ENCODE measurements at places on chromosomes 3 and 15.

DNA sequence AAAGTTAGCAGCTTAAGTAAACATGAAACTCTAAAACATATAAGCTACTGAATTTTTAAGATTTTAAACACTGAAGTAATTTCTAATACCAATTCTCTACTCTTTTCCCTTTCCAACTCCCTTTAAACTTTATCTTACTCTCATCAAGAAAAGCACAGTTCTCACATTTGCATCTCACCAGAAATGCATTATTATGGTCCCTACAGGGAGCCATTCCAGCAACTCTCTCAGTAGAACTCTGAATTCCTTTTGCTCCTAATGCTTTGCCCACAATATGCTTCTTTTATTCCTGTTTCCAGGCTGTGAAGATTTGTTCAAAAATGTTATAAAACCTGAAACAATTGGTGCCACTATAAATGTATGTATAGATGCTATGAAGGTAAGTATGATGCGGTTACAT, 83.4 kb downstream of the TFDP2 start:
- no peak for DNase-seq

- DNase-seq: no peak
Measured at GRCh38 chr3:87367736-87368135, 91.4 kb upstream of the POU1F1 start.

GRCh38 chr3:188687389-188687788, 484.4 kb upstream of the TPRG1 start:
- no peak for DNase-seq

- no peak for DNase-seq
Measured at GRCh38 chr15:39878406-39878785, 41.7 kb downstream of the GPR176 start.

GRCh38 chr3:19147905-19148767, at the start of gene KCNH8:
Gene KCNH8, plus strand, starts transcription at chr3:19148510. Its CDS starts 210 bp downstream, at chr3:19148720.
- peak; percentile 31 for DNase-seq

DNA sequence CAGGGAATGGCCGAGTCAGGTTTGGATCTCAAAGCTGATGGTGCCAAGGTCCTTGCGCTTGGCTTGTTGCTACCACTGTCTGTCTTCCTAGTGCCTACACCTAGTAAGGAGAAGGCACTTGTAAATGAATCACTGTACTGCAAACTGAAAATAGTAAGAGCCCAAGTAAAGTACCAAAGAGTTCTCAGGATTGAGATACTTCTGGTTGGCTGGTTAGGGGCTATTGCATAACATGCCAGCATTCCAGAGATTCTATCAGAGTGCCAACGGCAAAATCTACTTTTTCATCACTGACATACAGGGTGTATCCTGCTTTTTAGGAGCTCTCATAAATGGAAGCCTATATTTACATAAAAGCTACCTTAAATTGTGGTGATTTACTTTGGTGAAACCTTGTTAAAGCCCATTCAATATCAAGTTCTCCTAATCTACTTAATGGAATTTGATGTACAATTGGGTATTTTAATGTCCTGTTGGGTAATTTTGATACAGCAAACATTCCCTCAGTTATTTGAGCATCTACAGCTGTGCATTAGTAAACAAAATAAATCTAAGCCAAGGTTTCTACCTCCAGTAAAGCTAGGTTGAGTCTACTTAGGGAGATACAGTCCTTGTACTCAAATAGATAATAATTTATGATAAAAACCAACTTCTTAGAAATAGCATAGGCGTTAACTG, 30.7 kb upstream of the CHD2 start:
- no peak for DNase-seq

DNA sequence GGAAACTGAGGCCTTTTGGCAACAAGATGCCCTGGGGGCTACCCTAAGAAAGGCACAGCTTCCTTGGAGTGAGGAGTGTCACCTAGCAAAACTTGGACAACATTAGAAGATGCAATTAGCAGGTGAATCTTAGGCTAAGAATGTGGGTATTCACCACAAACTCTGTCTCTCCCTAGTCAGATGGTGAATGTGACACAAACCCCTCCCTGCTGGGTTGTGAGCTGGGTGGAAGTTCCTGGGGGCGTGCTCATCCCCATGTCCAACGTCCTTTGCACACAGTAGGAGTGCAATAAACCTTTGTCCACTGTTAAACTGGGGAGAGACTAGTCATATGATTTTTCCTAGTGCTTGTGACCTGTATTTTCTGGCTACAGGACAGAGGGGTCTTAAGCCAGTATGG, 67.1 kb upstream of the SH3GL3 start:
- DNase-seq: no peak

DNA sequence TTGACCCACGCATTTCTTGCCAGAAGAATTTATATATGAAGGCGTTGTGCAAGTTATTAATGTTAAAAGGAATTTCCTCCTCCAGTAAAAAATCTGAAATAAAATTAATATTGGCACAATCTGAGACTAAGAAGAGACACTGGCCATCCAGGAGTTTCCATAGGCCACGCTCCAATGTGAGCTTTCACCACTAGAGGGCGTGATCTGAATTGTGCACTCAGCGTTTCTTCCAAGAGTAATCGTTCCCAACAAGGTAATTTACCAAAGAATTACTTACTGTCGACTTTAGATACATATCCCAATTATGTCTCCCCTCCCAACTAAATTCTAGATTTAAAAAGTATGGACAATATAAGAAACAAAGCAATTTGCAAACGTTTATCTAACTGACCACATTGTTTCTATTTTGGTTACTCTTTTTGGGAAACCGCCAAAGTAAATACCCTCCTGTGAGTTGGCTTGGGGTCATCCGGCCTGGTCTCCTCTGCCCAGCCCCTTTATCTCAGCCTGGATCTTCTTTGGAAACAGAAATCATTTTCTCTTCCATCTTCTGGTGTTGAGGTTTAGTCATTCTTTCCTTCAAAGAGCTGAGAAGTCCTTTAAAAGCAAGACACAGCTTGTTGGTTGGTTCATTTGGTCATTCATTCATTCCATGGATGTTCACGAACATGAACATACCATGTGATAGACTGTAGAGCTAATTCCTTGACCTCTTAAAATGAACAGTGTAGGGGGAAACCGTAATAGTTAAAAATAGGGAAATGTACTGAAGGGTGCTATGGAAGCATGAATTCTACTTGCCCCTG, 26.2 kb downstream of the POLR2M start:
- DNase-seq: no peak

GRCh38 chr3:109188741-109189140, 52.2 kb downstream of the C3orf85 start:
- no peak for DNase-seq

GRCh38 chr15:30922480-30923311, 19.0 kb downstream of the FAN1 start:
- no peak for DNase-seq

DNA sequence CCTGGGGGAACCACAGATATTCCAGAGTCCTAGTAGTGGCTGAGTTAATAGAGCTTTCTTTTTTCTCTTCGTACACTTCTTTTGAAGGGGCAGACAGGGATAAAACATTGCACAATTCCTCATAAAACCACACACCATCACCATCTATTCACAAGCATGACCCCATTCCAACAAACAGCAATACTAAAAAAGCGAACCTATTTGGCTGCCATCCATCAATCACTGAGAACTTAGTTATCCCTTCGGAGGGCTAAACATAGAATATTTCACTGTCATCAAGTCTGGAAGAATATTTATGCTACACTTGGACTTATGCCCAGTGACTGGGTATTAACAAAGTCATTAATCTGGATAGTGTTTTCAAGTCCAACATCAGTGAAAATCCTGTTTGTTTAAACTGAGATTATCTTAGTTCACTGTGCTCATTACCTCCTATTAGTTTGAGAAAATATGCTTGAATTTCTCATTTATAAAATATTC, 80.3 kb upstream of the PRTG start:
- no peak for DNase-seq

GRCh38 chr3:10226293-10226692, 22.0 kb upstream of the TATDN2 start:
- no peak for DNase-seq

GRCh38 chr3:10547841-10548783, 42.7 kb upstream of the ATP2B2 start:
- no peak for DNase-seq

- DNase-seq: no peak
Measured at GRCh38 chr3:110752307-110752706, 319.3 kb upstream of the NECTIN3 start.

DNA sequence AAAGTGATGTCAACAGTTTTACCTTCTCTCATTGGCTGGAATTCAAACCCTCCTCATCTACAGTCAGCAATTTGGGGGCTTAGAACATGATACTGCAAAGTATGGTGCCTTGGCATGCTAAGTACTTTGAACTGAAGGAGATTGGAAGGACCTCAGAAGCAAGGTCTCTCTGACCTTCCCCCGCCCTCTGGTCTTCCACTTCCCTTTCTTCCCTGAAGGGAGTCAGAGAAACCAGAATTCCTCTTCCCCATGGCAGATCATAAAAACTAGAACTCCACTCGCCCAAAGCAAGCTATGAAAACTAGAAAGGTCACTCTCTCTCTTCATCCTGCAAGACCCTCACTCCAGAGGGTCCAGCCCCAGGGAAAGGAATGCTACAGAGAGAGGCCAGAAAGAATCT, 64.2 kb downstream of the CD200R1L start:
- no peak for DNase-seq

- peak; percentile 29 for DNase-seq
Measured at GRCh38 chr3:50542177-50543034, 25.1 kb downstream of the C3orf18 start.

DNA sequence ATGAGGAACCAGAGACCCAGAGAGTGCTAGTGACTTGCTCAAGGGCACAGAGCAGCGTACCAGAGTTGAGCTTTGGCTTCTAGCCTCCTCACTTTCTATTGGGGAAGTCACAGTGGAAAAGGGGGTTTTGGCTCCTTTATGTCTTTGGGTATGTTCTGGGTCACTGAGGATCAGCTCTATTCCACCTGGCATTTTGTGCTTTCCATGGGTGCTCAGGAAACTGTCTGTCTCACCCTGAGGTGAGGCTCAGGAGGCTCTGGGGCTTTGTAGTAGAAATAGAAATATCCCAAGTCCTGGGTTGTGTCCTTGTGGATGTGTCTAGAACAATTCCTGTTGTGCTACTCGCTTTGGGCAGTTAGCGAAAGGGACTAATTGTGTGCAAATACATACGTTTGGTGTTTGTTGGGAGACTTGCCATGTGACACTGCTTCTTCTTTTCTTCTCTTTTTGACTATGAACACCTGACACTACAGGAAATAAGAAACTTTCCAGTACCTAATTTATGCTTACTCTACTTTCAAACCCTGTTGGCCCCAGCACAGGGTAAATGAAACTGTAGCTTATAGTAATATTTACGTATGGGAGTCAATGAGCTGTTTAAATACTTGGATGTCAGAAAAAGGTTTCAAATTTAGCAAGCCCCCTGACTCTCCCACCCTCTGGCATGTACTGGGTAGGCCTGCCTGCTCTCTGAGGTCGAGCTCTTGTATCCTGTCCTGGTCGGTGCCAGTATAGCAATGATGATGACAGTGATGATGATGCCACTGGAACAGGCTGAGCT, 35.6 kb downstream of the SMAD3 start:
- DNase-seq: no peak

GRCh38 chr3:184679056-184679816, 32.6 kb downstream of the MAGEF1 start:
- peak; percentile 42 for DNase-seq

DNA sequence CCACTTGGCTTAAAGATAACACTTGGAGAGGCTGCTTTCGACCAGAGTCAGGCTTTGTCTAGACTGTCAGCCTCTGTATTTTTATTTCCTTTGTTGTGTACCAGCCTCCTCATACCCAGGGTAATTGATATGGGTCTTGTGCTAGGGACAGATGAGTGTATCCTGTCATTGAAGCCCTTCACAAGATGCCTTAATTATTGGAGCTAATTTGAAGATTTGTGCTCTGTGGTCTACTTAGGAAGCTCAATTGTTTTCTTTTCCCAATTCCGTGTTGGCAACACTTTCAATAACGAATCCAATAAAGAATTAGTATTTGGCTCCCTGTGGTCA, 60.5 kb upstream of the DPH6 start:
- DNase-seq: no peak

DNA sequence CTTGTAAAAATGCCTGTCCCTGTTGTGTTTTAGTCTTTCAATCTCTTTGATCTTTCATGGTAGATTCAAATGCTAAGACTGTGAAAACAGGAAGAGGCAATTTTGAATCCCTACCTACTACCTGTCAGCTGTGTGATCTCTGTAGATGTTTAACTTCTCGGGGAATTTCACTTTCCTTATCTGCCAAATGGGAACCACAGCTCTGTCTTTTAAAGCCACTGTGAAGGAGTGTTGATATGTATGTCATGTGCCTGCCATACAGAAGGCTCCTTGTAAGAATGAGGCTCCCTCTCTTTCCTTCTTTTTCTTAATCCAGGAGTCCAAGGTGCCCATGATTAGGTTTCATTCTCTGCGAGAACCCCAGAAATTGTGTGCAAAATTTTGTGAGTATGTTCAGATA, 139.6 kb upstream of the ADAMTS9 start:
- DNase-seq: no peak

Measured in DMS79 treated with DMSO at 0.1 percent for 48 hours (cell line).